ENCODE measurements at places on chromosomes 4 and X. TPM values are rescaled to one million over a fixed set of nuclear protein-coding genes. Genes with fewer than 3 reads are reported as not detected.

The DUX4 gene
- not detected for total RNA-seq

The ANXA10 gene
- total RNA-seq: not detected

The EVC gene
- total RNA-seq: 3.0 TPM

The GC gene
- total RNA-seq: not detected

The GPR143 gene
- total RNA-seq: 3.9 TPM

The PDHA1 gene
- 78.9 TPM for total RNA-seq

The ENAM gene
- not detected for total RNA-seq

The TNIP3 gene
- 0.69 TPM for total RNA-seq

The CSN1S1 gene
- not detected for total RNA-seq

The BMX gene
- total RNA-seq: 0.23 TPM

The HEPH gene
- total RNA-seq: 13.1 TPM

Measured in diencephalon (tissue), 1 donor.